ENCODE measurements at places on chromosomes 6 and 20.

- peak; percentile 63 for DNase-seq
These were observed 107.4 kb downstream of the SCML4 start for GRCh38 chr6:107716688-107717089.

DNA sequence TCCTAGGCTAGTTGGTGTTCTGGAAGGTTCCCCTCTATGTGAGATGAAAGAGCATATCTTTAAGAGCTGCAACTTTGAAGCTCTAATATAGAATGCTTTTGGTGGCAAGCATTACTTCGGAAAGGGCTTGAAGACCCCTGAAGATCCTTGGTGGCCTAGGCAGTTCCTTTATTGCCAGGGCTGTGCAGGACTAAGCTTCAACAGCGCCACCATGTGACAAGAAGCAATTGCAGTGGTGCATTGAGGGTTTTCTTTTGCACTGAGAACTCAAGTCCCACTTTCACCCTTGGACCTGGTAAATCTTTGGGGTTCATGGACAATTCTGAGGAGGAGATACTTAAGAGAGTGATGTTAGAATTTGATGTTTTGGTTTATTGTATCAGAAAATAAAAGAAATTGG is 237.4 kb upstream of the GMDS start:
- DNase-seq = no peak

DNA sequence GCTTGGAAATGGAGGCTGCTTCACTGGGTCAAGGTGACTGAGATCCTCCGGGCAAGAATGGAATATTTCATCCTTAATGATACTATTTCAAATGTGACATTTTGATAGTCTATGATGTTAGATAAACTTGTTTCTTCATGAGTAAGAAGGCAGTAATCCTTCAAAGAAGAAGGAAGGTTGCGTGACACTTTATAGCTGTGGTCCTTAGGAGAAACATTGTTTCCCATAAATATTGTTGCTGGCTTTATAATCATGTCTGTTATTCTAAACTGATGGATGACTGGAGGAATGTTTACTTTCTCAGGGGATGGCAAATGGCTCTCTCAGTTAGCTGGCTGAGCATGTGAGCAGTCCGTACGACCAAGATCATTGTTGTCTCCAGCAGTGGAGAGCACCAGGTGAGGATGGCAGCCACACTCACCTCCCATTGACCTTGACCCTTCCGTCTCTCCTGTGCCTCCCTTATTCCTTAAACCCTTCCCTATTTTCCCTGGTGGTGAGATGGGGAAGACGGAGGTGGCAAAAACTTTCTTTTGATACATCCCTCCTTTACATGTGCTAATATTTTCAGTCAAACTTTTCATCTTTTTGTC is 171.2 kb upstream of the OLIG3 start:
- DNase-seq = no peak

DNA sequence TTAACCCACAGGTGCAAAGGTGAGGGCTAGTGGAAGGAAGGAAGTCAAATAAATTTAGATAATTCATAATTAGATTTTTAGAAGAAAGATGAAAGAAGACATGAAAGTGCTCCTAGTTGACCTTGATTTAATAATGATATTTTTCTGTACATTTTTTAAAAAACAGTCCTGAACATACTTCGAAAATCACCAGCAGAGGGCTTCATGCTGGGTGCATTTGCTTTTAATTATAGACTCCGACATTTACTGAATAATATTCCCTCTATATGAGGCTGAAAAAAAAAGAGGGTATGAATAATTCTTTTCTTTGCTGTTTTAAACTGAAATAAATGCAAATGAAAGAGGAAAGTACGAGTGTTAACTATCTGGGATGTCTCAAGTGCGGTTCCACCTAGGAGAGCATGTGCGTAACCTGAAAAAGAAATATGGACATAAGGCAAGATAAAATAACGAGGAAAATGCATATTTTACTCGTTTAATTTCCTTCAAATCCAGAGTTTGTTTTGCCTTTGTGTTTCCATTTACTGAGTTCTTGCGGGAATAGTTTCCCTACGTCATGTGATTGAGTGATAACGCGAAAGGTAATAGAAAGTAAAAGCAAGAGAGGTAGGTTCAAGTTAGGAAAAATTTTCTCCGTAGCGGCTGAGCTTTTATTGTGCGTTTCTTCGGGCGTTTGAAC is 3.1 kb upstream of the TFAP2B start:
- DNase-seq = no peak

- DNase-seq = no peak
These were observed 1193.4 kb upstream of the EYS start for GRCh38 chr6:66900133-66901083.

DNA sequence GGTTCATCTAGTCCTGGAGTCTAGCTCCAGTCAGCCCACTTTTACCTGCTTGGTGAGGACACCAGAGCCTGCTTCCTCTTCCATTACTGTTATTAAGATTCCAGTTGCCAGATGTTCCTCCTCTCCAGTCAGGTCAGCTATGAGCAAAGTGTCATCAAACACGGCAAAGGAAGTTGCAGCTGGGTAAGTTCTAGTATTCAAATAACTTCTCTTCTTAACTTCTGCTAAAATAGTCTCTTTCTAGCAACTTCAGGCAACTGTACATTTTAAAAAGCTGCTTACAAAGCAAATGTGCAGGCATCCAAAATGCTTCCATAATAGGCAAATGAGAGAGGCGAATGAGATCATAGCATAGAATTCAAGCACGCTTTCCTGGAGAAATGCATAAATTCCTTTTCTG is 18.4 kb upstream of the MRPS18A start:
- no peak for DNase-seq

DNA sequence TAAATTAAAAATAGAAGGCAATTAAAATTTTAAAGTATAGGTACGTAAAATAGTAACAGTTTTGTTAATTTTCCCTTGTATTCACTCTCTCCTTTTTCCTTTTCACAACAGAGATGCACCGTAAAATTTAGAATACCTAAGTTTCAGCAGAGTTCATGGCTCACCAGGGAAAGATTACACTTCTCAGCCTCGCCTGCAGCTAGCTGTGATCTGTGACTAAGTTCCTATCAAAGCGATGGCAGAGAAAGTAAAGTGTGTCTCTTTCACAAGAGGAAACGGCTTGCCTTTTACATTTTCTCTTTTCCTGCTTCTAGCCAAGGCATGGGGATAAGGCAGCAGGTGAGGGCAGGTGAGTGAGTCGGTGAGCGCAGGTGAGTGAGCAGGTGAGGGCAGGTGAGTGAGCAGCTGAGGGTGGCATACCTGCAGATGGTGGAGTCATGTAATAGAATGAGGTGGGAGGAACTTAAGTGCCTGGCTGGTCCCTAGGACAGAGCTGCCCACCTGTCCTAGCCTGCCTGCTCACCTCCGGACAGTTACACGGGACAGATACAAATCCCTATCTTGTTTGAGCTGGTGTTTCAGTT is 30.9 kb downstream of the ZFP64 start:
- DNase-seq = no peak

DNA sequence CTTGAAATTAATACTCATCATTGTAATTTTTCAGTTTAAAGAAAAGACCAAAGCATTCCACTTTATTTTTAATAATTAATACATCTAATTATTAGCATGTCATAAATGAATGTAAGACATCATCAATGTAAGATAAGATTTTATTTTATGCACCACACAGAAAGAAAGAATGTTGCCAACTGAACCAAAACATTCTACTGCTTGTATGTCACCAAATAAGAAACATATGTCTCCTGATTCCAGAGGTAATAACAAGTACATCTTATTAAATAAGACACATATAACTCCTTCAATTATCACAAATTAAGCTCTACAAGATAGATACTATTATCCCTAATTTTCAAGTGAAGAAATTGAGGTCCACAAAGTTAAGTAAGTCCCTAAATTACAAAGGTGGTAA is 189.5 kb downstream of the GMDS start:
- no peak for DNase-seq

DNA sequence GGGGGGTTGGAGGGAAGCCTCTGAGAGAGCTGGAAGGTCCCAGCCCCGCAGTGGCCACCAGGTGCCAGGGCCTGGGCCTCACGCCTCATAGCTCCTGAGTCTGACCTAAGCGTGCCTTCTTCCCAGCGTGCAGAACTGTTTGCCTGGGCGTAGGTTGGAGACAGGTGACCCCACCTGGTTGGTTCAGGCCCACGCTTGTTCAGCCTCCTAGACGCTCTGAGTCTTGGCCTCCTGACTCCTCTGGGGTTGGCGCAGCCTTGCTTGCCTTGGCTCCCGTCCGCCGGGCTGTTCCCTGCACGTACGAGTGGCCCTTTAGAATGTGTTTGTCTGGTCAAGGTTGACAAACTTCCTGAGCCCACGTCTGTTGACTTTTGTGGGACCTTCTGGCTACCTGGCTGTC is 70.8 kb downstream of the EYA2 start:
- DNase-seq = no peak
